Heart left ventricle (tissue), 16 donors: ENCODE measurements at places on chromosomes 7 and 10. TPM values are rescaled to one million over a fixed set of nuclear protein-coding genes. Genes with fewer than 3 reads are reported as not detected.

The COL1A2 gene
- polyA plus RNA-seq, result 141 TPM

The GFRA1 gene
- polyA plus RNA-seq, result 1.2 TPM

The GCK gene
- polyA plus RNA-seq, result 3.6 TPM

The GPRIN2 gene
- not detected for polyA plus RNA-seq

The CAV1 gene
- 125 TPM for polyA plus RNA-seq

The IGF2BP3 gene
- 0.30 TPM for polyA plus RNA-seq

The ASAH2 gene
- 0.89 TPM for polyA plus RNA-seq

The PODXL gene
- polyA plus RNA-seq, result 64.6 TPM

The C10orf53 gene
- not detected for polyA plus RNA-seq

- DNase-seq, result no peak
Observed at GRCh38 chr7:115299397-115300037, 377.6 kb downstream of the MDFIC start.

GRCh38 chr10:28734938-28735759, 57.8 kb downstream of the BAMBI start:
- DNase-seq, result no peak

GRCh38 chr7:64555046-64555445, 7.8 kb downstream of the ZNF680 start:
- no peak for DNase-seq

DNA sequence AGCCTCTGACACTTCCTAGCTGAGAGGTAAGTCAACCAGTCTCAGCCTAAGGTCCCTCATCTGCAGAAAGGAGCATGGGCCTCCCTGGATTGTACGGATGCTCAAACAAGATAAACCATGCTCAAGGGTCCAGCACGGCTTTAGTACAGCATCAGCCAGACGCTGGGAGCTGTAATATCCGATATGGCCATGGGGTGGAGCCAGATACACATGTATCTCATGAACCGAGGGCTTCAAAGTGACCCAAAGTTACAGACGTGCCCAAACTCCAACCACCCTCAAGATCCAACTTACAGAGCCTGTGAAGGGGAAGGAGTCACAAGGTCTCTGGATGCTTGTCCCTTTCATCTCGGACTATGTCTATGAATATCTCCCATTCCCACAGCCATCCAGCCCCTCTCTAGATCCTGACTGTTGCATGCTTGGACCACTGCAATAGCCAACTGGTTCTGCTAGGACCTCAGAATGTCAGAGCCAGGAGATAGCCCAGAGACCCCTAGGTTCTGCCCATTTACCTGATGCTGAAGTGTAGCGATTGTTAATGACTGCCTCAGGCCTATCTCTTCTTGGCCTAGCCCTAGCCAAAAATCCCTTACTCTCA, 142.4 kb downstream of the SH3PXD2A start:
- peak; percentile 74 for DNase-seq

DNA sequence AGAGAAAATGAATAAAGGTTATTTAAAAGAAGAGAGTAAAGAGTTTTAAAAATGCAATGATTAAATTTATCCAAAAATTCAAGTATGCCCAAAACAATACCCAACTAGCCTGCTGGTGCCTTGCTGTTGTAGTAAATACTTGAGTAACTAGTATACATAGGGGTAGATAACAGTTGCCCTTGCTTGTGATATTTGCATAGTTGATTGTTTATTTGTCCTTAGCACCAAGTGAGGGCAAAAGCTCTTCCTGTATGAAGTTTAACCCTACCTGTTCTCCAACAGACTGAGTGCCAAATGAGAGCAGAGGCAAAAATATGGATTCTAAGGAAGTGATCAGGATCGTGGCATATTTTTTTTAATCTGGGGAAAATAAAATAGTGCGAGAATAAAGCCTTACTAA, 85.0 kb downstream of the PTN start:
- no peak for DNase-seq

- no peak for DNase-seq
Observed at GRCh38 chr10:28285816-28286215, 17.0 kb downstream of the MPP7 start.

DNA sequence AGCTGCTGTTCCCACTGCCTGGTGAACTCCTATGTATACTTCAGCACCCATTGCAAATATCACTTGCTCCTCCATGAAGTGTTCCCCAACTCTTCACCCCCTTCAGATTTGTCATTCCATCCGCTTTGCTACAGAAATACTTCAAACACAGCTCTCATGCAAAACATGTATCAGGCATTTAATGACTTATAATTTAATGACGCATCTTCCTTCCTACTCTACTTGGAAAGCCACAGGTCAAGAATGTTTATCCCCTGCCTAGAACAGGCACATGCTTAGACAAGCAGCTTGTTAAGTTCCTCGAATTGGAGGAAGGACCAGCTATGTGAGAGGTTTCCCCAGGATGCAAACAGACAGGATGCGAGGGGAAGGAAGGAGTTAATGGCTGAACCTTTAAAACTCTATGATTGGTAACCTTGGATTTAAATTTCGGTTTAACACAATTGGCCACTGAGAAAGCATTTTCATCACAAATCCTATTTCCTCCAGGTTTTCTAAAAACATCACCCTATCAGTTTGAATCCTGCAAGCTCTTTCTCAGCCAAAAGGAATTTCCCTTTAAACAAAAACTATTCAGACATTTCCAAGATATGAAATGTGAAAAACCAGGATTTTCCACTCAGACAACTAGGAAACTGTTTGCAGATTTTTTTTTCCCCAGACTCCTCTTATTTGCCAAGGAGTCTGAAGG, 11.5 kb downstream of the CREB3L2 start:
- DNase-seq, result no peak

- no peak for DNase-seq
Observed at GRCh38 chr10:129754211-129755050, 209.6 kb downstream of the EBF3 start.

DNA sequence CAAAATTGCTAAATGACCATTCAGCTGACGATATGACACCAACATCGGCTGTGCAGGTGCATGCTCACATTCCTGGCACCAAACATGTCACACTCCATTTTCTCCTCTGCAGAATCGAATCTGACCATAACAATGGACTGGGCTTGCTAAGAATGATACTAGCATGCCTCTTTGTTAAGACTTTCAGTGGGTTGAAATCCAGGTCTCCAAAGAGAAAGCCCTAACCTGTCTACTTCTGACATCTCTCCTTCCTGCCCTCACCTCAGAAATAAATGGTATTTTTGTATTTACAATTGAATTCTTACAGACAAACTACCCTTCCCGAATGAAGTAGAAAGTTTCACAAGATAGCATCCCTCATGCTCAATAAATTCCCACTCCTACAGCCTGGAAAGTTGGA, 373.9 kb downstream of the KCNMA1 start:
- DNase-seq, result no peak

DNA sequence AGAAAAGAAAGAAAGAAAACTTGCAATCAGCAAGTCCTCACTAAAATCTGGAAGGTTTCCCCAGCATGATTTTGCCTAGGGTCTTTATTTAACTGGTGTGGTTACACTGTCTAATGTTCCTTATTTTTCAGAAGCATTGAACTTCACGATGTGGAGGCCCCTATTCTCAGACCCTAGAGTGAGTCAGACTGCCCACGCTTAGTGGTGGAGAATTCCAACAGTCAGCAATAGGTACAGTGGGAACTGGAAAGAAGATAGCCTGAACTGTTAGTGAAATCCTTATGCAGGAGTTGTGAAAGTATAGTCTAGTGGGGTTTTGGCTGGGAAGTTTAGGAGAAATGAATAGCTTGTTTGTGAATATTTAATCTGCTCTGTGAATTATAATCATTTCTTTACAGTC, 115.0 kb downstream of the FZD1 start:
- DNase-seq, result no peak

DNA sequence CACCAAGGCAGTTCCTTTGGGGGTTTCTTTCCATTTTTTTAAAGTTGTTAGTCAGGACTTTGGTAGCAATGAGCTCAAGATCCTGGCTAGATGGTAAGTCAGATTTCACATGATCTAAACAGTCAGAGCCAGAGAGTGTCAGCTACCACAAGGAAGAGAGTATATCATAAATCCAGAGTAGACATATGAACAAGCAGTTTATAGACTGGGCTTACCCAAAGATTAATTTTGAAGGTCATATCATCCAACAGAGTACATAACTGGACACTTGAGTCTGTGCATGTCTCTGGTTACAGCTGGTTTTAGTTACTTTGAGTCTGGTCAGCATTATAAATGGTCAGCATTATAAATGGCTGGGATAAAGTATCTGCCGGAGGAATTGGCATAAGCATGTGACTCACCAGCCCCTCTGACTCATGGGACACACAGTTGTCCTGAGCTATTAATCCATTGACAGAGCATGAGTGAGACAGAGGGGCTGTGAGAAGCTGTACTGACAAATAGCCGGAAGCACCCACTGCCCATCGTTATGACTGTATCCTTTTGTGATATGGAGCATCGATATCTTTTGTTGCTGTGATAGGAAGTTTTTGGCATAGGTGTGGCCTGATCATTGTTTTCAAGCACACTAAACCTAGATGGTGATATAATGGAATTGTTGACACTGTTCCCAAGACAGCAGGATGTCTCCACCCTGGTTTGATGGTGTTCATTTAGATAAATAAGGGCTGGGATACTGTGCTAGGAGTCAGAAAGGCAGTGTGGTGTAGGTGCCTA, 19.3 kb downstream of the PPP1R3C start:
- DNase-seq, result no peak

DNA sequence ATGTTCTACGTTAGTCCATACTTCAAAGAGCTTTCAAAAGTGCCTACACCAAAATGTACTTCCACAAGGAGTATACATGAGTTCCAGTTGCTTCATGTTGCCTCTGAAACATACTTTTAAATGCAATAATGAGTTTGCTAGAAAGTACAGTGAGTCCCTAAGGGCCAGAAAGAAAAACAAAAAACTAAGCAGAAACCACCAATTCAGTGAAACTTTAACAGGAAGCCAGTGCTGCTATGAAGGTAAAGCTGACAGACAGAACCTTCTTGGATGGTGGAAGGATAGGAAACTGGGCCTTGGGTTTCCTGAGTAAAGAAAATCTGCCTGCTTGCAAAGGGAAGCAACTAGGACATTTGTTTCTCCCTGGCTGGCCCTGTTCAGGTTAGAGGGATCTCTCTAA, 104.2 kb downstream of the CTTNBP2 start:
- no peak for DNase-seq

DNA sequence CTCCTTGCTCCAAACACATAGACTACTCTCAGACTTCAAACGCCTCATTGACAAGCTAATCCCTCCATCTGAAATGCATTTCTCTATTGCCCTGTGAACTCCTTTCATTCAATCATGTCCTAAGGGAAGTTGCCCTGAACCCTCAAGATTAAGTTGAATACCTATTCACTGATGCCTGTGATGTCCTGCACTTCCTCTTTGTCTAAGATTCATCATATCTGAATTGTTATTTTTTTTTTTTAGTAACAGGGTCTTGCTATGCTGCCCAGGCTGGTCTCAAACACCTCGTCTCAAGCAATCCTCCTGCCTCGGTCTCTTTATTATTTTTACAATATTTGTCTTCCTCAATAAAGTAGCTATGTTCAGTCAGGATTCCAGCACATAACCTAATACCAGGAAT, 3.2 kb downstream of the PSMA2 start:
- DNase-seq, result no peak

GRCh38 chr10:127125331-127125730, 71.1 kb downstream of the INSYN2A start:
- no peak for DNase-seq

DNA sequence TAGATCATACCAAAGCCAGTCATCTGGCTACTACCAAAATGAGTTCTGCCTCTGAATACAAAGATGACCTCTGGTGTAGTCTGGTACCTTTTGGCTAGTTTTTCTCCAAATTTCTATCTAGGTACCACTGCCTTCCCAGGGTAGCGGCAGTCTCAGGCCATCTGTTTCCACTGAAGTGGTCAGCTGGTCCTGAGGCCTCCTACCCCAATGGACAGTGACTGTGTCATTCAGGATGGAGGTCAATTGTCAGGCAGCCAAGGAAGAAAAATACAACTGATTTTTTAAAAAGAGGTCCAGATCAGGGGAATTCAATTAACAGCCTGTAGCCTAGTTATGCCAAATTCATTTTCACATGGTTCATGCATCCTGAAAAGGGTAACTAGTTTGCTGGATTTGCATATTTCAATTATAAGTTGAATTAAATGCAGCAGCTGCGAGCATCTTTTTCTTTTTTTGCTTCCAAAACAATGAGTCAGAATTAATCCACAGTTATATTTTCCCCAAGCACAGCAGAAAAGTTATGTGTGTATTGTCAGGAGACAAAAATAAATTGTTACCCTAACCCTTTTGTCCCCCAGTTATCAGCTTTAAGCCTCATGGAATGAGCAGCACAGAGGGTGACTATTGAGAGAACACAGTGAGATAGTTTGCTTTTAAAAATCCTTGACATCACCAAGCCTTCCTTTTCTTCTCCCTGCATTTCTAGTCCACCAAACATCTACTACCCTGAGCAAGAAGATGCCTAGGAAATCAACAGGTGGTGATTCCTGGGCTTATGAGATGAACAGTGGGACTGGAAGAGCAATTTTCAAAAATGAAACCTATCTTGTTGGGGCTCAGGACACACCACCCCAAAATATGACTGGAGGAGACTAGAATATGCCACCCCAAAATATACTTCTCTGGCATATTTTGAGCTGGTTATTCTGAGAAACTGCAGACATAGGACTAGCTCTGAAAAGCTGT, 27.7 kb downstream of the BCCIP start:
- no peak for DNase-seq

DNA sequence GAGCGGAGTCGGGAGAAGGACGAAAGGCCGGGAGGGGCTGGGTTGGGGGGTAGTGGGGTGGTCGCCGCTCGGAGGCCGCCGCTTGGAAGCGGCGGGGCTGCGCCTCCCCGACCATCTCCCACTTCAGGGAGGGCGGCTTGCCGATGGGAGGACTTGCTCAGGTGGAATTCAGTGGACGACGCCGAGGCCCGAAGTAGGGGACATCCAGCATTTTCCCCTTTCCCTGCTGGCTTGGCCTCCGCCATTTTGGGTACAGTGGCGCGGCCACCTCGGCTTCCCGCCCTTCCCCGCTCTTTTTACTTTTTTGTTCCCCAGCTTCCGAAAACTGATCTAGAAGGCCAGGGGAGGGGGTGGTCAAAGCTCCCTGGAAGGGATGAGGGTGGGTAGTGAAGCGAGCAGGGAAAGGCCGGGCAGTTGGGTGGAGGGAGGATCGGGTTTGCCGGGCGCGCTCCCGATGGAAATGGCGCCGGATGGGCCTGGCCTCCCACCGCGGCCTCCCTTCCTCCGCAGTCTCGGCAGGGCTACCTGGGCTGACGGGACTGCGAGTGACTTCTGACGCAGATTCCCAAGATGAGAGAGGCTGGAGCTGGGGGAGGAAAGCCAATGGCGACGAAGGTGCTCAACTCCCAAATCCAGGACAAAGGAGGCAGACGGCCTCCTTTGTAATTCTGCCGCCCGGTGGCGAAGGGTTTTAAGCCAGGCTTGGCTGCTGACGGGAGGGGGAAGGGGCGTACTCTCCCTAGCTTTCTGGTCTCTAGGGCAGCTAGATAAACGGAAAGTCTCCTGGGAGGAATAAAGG, at the start of gene PBLD:
PBLD (minus strand) TSS at position 670 of the 799 bp plus-strand sequence. CDS start 26,084 bp downstream, outside the sequence.
- peak; percentile 85 for DNase-seq
